Fibroblast of villous mesenchyme (primary cell): ENCODE measurements at places on chromosomes 6 and 20.

- no peak for DNase-seq
Observed at GRCh38 chr20:9281803-9282202, 212.9 kb downstream of the PLCB4 start.

DNA sequence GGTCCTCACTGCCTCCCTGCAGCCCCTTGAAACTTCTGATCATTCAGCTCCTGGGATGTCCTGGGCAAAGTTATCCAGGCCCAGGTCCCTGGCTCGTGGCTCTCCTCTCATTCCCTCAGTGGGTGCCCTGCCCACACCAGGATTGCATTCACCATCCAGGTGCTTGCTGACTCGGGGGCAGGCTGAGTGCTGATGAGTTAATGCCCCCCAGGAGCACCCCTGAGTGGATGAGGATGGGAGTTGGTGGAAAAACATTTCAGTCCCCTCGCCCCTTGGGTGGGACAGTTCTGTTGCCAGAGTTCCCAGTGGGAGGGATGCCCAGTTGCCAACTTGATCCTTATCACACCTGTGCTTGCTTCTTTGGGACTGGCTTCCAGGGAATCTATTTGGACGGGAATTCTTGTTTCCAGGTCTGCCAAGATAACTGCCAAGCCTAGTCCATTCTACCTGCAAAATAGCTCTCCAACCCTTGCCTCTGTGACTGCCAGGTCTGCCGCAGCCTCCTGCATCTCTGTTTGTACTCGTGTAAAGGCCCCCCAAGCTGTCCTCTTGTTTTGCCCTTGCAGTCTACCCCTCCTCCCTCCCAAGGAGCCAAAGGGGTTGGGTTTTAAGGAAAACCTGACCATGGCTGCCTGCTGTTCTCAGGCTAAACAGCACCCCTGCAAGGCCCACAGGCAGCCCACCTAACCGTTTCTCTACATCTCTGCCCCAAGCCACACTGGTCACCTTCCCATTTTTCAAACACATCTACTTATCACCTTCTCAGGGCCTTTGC lies 11.6 kb upstream of the RSPO4 start:
- DNase-seq = no peak

GRCh38 chr20:31667315-31668285 lies 29.9 kb downstream of the COX4I2 start:
- DNase-seq = no peak

- DNase-seq = no peak
Observed at GRCh38 chr6:166355552-166355951, 13.2 kb upstream of the SFT2D1 start.

DNA sequence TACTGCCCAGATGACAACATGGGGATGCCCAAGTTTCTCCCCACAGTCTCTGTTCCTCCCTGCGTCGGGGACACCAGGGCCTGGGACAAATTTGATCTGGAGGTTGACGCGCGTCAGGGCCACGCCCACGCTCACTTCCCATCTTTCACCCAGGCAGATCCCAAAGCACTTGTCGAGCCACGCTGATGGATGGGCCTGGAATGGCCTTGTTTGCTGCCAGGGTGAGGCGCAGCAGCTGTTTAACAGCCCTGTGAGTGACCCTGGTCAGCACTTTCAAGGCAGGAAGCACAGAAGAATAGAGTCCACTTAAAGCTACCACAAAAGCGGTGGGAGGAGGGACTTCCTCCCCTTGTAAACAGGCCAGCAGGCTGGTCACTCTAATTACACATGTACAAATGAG lies 324.7 kb upstream of the JARID2 start:
- peak; percentile 11 for DNase-seq

DNA sequence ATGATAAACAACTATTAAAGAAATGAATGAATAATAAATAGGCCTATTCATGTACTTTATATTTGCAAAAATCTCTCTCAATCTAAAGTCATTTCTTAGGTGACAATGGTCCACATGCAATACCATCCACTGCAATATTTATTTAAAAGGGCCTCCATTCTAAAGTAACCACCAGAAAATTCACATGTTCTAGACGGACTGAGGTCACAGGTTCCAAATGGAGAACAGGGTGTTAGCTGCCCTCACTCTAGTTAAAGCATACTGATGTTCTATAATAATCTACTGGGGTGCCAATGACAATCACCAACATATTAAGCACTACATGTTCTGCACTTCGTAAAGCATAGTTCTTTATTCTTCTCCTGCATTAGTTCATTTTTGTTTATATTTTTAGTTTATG lies 1.2 kb downstream of the HBS1L start:
- DNase-seq = no peak

DNA sequence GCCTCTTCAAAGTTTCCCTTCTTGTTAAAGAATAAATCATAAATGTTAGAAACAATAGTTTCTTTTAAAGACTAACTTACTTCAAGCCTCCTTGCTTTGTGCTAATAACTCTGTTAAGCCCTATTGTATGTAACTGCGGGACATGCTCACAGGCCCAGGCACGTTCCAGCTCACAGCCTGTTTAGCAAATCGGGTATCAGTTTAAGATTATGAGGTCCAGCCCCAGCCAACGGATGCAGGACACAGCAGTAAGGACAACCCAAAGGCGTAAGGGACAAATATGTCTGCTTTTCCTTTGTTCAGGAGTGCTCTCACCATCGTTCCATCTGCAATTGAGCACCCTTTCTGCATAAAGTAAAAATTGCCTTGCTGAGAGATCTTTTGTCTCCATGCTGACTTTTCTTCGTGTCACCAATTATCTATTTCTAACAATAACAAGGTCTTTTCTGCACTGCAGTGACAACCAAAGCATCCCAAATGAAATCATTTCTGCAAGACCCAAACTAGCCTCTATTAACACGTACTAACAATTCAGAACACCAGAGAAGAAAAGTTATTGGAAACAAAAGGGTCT lies 1.4 kb downstream of the C6orf52 start:
- DNase-seq = no peak

- DNase-seq = no peak
Observed at GRCh38 chr6:76840041-76840745, 623.1 kb downstream of the HTR1B start.

- DNase-seq = peak; percentile 46
Observed at GRCh38 chr6:132669690-132670291, 10.8 kb upstream of the TAAR1 start.

GRCh38 chr6:108803982-108804490 lies 44.2 kb upstream of the ARMC2 start:
- no peak for DNase-seq

DNA sequence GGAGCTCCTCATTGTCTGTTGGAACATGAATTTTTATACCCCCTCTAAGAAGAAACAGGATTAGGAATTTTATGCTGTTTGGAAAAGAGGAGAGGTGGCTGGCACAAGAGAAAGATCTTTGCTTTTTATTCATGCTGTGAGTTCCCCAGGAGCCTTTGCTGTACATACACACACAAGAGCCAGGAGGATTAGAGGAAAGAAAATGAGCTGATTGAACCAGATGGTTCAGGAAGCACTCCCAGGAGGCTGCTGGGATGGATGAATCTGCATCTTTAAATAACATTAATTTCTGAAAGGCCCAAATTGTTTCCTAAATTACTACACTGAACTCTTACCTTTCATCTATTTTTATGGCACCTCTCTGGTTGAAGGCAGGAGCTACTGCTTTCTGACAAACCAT lies 20.1 kb upstream of the TCP11 start:
- no peak for DNase-seq

DNA sequence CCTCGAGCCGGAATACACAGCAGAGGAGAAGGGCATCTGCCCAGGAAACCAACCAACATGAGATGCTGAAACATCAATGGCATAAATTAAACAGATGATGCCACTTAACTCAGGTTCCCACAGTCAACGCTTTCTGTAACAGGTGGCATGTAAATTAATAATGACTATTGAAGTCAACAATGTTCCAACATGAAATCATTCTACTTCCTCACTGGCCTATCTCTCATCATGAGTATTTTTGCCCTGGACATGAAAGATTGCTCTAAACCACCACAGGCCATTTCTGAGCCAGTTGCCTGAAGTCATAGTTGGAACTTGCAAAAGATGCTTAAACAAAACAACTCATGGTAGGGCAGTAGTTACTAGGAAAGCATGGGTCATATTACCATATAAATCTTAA lies 397.9 kb upstream of the JARID2 start:
- DNase-seq = peak; percentile 41

- no peak for DNase-seq
Observed at GRCh38 chr6:158459726-158460125, 100.2 kb upstream of the TMEM181 start.

GRCh38 chr20:49570161-49570827 lies 2.4 kb upstream of the PTGIS start:
- DNase-seq = no peak

DNA sequence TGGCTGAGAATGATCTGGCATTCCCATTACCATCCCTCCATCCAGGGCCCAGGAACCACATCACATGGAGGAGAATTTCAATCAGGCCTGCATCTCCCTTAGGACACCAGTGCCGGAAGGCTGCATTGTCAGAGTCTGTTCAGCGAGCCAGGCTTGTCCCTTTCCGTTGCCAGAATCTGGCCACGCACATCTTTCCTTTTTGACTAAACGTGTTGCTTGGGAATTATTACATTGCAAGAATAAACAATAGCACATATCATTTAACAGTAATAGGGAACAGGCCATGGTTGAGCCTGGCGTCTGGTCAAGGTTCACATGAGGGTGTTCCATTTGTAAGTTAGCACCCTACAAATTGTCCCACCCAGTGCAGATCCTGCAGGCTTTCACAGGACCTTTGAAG lies 42.8 kb downstream of the SOBP start:
- DNase-seq = no peak

DNA sequence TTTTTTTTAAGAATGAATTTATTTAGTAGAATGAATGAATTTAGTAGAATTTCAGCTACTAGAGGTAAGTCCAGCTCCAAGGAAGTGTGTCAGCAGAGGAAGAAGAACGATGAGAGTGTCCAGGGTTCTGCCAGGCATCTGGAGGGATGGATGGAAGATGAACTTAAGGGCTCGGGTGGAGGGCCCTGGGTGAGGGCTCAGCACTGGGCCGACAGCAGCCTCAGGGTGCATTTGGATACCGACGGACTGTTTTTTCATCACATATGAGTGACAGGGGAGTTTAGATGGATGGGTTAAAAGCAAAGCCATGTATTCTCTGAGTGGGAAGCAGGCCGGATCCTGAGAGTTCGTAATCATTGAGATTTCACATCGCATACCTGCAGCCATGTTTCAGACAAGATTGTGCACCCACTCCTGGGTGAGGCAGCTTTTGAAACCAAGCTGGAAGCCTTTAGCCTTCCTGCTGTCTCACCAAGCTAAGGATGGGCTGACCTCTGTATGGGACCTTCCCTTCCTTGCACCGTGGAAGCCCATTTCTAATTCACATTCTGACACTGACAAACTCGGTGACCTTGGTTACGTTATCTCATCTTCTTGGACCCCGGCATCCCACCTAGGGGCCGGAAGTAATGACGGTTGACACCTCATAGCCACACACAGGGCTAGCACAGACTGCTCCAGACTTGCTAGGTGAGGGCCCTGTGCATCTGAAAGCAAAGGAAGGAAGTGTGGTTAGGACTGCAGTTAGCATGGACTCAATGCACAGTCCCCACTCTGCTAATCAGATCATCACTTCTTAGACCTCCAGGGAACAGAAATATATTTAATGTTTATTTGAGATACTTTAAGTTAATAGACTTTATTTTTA lies 228.5 kb downstream of the SLC24A3 start:
- DNase-seq = no peak

- DNase-seq = no peak
Observed at GRCh38 chr20:62503401-62504178, 27.8 kb upstream of the GATA5 start.

DNA sequence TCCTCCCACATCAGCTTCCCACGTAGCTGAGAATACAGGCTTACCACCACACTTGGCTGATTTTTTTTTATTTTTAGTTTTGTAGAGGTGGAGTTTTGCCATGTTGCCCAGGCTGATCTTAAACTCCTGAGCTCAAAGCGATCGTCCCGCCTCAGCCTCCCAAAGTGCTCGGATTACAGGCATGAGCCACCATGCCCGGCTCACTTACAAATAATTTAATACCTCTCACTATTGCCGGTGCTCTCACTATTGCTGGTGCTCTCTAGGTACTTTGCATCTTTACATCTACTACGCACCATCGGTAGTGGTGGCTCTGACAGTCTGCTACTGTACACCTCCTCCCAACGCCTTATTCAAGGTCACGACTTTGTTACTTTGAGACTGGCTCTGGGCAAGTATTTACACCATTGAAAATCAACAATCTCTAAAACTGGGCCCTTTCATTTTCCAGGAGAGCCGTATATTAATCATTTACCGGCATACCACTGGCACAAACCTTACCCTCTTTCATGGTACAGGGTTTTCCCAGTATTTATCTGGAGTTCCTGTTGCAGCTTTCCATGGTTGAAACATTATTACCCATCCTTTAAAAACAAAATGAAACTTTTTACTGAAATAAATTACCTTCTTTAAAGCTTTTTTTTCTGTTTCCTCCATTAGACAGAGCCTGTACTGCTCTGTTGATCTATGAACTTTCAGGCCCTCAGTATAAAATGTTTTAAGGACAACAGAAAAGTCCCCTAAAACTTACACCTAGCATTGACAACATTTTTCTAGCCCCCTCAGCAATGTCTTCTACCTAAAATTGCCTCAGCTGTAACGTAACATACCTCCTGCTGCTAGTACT lies 259.6 kb upstream of the PLCB4 start:
- no peak for DNase-seq

DNA sequence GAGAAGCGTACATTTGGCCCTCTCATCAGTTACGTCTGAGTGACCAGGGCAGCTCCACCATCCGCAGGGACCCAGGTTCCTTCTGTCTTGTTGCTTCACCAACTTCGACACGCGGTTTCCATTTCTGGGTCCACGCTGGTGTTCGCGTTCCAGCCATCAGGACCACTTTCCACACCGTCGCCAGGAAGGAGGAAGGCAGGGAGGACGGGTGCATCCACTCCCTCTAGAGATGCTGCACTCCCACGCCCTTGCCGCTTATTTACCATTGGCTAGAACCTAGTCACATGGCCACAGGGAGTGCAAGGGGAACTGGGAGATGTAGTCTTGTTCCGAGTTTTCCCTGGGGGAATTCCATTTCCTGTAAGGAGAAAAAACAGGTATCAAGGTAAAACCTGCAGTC lies 33.2 kb upstream of the SNX9 start:
- DNase-seq = no peak

DNA sequence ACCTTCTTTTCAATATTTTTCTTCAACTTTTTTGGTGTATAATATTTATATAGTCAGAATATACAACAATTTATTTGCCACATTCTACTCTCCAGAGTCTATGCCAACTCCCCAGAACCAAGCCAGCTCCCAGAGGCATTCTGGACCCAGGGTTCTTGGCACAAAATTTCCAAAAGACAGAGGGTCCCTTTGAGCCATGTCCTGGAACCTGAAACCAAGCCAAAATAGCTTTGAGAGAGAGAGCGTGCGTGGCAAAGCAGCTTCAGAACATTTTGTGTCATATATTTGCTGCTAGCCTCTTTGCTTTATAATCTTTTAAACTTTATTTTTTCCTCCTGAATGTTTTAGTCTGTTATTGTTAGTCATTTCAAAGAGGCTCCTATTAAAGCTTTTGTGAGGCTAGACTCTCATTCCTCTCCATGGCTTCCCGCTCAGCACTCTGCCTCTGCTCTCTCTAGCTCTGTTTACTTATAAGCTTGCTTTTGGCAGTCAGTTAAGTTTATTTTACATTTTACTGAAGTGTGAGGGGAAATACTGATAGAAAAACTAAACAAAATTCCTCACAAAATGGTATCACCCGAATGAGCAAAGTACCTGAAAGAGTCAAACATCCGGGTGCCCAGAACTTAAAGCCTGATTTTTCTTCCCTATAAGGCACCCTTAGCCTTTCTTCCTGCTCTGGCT lies 605.1 kb upstream of the ID4 start:
- DNase-seq = no peak
